ENCODE measurements at places on chromosomes 3 and 15. TPM values are rescaled to one million over a fixed set of nuclear protein-coding genes. Genes with fewer than 3 reads are reported as not detected.

GRCh38 chr3:14486460-14486859 is 53.7 kb downstream of the GRIP2 start:
- DNase-seq, result no peak

DNA sequence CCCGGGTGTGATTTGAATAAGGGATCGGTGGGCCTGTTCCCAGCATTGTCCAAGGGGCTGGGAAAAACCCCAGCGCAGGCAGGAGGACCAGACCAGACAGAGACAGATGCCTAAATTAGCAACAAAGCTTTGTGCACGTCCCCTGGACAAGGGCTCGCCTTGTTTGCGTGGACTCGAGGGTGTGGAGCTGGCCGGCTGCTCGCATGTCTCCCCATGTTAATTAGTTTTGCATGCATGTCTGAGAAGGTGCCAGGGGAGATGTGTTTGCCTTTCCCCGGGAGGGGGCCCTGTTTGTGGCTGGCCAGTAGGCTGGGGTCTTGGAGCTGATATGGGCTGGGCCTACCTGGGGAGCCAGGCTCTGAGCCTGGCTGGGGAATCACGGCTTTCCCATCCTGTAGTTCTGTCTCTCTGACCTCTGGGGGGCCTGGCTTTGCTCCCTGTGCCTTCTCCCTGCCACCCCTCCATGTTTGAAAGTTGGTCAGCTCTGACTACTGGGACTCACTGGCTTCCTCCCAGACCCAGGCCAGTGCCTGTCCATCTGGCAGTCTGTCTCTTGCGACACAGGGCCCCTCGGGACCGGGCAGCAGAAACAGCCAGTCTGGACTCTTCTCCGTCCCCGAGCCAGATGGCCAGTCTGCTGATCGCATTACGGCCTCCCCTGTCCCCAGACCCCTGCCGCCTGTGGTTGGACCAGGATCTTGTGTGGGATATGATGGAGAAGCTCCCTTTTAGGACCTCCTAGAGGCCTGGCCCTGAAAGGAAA is 55.4 kb upstream of the POLG start:
- DNase-seq, result no peak

- DNase-seq, result no peak
Observed at GRCh38 chr3:184524981-184525336, 36.6 kb upstream of the EPHB3 start.

GRCh38 chr15:49421991-49422390 is 1.1 kb upstream of the FGF7 start:
- DNase-seq, result peak; percentile 50

DNA sequence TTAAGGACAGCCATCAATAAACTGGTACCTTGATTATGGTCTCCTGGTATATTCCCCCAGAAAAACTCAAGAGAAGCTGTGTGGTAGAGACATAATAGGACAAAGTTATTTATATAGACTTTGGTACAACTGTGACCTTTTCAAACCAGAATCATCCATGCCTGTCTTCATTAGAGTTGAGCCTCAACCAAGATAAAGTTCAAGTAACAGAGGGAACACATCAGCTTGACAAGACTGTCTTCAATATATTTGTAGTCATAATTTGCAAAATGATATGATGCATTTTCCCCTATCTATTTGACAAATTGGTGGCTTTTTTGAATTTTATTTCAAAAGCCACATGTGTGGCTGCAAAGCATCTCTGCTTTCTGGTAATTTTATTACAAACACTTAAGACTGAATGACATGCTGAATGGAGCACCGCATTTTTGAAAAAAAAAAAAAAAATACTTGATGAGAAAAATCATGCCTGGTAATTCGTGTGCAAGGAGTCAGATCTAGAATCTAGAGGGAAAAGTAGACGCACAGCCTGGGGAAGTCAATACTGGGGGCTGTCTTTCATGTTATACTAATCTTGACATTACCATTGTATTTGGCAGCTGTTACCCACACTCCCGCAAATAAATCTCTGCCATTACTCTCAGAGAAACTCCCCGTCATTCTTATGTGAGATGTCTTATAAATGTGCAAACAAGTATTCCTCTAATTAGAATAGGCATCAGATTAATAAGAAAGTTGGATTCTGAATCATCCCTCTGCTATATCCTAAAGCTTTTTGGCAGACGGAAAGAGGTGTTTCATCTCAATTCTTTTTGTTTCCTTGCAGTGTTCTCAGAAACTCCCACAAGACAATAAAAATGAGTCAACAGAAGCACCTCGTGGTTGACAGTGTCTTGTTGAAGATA is 554.8 kb upstream of the CBLB start:
- no peak for DNase-seq

- DNase-seq, result no peak
Observed at GRCh38 chr15:31270767-31271166, 55.9 kb upstream of the KLF13 start.

DNA sequence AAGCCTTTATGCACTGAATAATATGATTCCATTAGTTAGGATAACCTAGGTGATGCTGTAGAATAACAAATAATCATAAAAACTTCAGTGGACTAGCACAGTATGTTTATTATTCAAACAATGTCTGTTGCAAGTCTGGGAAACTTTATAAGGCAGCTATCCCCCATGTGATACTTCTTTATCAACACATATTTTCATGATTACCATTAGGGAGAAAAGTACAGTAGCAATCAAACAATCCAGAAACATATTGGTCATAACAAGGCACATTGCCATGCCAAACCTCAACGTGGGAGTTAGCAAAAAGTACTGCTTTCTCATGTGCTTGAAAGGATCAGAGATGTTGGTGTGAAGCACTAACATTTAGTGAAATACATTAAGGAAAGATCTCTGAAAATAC is 35.5 kb downstream of the EOMES start:
- no peak for DNase-seq

DNA sequence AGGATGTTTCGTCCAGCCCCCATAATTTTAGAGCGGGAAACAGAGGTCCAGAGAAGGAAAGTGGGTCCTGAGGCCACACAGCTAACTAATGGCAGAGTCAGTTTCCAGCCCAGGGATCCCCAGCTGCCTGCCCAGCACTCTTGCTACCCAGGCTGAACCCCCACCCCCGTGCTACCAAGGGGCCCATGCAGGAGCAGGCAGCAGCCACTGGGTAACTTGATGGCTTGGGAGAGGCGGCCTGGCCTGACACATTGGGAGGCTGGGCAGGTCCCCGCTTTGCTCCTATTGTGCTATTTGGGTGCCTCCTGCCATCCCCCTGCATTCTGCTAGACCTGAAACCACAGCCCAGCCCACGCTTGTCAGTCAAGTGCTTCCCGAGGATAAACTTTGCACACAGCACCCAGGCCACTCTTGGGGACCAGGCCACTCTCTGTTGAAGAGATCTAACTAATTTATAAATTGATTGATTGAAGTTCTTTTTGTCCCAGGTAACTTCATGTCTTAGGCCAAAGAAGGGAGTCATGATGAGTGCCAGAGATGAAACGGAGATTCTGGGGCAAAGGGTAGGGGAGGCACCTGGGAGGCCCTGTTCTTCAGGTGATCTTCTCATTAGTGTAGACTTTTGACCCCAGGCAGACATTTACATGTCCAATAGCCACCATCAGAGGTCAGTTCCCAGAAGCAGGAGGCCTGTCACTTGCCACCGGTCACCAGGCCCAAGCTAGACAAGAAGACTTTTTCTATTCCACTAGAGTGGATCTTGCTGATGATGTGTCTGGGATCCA is 7.0 kb downstream of the PAK6 start:
- DNase-seq, result no peak

- no peak for DNase-seq
Observed at GRCh38 chr15:82651708-82652107, 4.5 kb upstream of the CPEB1 start.

- no peak for DNase-seq
Observed at GRCh38 chr3:119011528-119011927, 23.1 kb downstream of the IGSF11 start.

GRCh38 chr3:72756900-72757299 is 91.3 kb downstream of the SHQ1 start:
- peak; percentile 75 for DNase-seq

DNA sequence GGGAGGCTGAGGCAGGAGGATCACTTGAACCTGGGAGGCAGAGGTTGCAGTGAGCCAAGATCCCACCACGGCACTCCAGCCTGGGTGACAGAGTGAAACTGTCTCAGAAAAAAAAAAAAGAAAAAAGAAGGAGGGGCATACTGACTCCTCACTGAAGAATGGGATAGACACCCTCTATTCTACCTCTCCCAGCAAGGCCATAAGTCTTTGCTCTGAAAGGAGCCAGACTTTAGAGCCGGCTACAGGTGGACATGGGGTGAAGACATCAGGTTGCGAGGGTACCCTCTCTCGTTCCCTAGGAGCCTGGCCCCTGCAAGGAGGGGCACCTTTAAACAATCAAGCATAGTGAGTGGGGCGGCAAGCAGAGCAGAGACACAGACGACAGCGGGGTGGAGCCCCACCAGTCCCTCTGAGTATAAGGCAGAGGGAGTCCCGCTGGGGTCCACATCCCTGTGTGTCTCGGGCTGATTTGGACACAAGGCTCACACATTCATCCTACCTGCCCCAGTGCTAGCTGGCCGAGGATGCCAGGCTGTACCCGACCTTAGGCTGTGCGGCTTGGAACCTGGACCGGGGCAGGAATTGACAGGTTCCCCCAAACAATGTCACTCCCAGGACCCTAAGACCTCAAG is 1.1 kb downstream of the GRAMD2A start:
- DNase-seq, result no peak

GRCh38 chr15:58738046-58738707 is 11.3 kb downstream of the ADAM10 start:
- DNase-seq, result no peak

- no peak for DNase-seq
Observed at GRCh38 chr15:66154581-66154980, 99.0 kb downstream of the MEGF11 start.

DNA sequence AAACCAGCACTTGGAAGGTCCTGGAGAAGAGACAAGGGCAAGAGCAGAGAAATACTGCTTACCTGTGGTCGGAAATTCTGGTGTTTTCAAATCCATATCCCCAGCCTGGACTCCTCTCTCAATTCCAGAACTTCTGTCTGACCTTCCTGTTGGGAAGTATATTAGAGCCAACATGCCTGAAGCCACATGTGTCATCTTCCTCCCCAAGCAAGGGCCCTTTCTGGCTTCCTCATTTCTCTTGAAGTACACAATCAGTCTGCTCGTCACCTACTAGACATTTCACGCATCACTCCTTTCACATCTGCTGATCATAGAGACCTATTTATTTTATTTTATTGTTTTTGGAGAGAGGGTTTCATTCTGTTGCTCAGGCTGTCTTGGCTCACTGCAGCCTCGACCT is 8.4 kb downstream of the PARP14 start:
- DNase-seq, result no peak

GRCh38 chr3:197404754-197405153 is 106.3 kb upstream of the DLG1 start:
- DNase-seq, result no peak

DNA sequence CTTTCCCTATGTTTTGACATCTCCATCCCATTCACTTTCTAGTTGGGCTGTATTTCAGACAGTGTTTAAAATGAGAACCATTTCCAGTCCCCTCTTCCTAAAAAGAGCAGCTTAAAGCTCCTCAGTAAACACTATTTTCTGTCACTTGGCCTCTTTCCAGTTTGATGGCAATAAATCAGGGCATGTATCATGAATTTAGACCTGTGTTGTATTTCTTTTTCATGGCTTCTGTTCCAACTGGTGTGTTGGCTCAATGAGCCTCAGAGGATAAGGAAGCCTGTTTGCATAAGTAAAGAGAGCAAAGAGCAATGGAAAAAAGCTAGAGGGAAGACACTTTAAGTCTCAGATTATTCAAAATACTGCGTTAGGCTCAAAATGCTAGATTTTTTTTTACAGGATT is 7.2 kb downstream of the CCDC80 start:
- DNase-seq, result no peak

GRCh38 chr3:122862381-122862780 is 67.5 kb downstream of the SLC49A4 start:
- DNase-seq, result no peak

- no peak for DNase-seq
Observed at GRCh38 chr3:161557445-161558150, 61.0 kb downstream of the OTOL1 start.

DNA sequence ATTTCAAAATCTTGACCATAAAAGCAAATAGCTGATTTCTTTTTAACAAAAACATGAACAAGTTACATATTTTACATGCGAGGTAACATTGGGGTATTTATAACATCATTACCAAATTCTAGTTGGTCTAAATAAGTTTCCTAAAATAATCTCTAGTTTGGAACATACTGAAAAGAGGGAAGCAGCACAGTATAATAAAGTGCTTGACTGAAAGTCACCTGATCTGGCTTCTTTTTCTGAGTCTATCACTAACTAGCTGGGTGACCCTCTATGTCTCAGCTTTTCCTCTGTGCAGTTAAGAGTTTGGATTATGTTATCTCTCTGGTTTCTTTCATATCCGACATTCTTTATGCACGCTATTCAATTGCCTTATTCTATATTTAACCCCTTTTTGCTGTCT is 19.8 kb upstream of the CNTN4 start:
- DNase-seq, result no peak

DNA sequence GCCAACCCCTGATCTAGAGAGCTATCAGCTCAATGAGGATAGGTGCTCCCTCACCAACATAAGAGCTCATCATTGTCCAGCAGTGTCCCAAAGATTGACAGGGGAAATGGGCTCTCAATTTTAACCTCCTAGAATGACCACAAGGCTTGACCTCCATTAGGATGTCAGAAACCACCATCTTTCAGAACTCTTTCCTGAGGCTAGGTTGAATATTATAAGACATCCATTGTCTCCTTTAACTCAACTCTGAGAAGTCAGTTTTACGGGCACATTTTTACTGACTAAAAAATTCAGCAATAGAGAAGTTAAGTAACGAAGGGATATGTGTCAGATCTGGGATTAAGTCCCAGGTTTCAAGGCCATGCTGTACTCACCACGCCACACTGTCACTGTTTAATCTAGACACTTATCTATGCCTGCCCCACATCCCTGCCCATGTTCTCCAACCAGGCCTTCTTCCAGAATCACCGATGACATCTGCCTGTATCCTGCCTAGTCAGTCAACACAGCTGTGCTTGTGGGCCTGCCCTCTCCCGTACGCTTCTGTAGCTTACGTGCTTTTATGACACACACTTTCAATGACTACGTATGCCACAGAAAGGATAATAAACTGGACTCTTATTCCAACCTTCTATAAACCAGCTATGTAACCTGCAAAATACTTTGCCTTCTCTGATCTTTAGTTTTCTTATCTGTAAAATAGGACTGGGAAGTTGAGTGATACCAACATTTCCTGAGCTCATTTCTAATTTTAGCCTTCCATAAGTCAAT is 17.1 kb upstream of the MUC13 start:
- no peak for DNase-seq

GRCh38 chr3:156449710-156450574 is 105.0 kb downstream of the SSR3 start:
- DNase-seq, result no peak

GRCh38 chr3:51792206-51792605 is 13.2 kb upstream of the IQCF6 start:
- DNase-seq, result no peak

The MLF1 gene
- total RNA-seq, result 3.6 TPM

The GRAMD1C gene
- total RNA-seq, result 0.27 TPM

The KIF7 gene
- not detected for total RNA-seq

The PYGO1 gene
- not detected for total RNA-seq

The RTP4 gene
- 6.0 TPM for total RNA-seq

The HTR3E gene
- not detected for total RNA-seq

The FSIP1 gene
- total RNA-seq, result 0.50 TPM

The SPG21 gene
- total RNA-seq, result 60.0 TPM

The TTLL13 gene
- total RNA-seq, result not detected

The CCDC50 gene
- 6.2 TPM for total RNA-seq

The CPLX3 gene
- total RNA-seq, result not detected

The TRIM69 gene
- total RNA-seq, result 28.0 TPM

The GOLGA6B gene
- 0.70 TPM for total RNA-seq

Data from naive thymus-derived CD4-positive, alpha-beta T cell (primary cell).